Stimulated activated CD4-positive, alpha-beta T cell treated with anti-CD3 and anti-CD28 coated beads, Interleukin-12 subunit alpha, Interleukin-12 subunit beta, amount 100 ng/mL, for 4 hours (primary cell): ENCODE measurements at places on chromosomes 3 and 15.

DNA sequence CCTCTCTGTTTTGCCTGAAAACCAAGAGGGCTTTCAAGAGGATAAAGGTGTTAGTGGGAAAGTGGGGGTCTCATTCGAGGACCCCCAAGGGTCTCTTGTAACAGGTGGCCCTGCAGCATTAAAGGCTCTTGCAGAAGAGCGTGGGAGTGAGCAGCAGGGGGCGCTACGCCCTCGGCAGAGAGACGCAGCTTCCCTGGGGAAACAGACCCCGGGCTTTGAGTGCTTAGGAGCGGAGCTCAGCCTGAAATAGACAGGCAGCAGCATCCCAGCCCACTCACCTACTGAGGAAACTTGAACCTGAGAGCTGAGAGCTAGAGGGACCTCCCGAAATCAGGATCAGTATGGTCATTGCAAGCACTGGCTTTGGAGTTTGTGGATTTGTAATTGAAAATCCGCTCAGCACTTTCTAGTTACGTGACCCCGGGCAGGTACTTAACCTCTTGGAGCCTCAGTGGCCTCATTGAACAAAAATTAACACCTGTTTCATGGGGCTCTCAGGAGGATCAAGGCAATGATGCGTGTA is 25.7 kb downstream of the RPLP1 start:
- DNase-seq, result peak; percentile 55

- no peak for DNase-seq
Observed at GRCh38 chr3:61616586-61616985, 55.2 kb downstream of the PTPRG start.

DNA sequence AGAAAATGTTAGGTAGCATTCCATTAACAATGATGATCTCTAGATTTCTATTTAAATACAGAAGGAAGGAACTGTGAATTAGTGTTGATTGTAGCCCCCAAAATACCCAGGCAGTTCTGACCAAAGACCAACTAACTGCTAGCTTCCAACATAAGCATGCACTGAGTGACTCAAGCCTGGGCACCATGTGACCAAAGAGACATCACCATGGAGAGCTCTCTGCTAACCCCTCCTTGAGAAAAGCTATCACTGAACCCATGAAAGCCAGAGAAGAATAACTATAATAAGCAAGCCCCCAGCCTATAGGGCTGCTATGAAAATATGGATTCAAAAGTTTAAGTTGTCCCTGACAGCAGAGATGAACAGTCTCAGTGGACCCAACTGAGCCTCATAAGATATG is 310.2 kb downstream of the ULK4 start:
- no peak for DNase-seq

DNA sequence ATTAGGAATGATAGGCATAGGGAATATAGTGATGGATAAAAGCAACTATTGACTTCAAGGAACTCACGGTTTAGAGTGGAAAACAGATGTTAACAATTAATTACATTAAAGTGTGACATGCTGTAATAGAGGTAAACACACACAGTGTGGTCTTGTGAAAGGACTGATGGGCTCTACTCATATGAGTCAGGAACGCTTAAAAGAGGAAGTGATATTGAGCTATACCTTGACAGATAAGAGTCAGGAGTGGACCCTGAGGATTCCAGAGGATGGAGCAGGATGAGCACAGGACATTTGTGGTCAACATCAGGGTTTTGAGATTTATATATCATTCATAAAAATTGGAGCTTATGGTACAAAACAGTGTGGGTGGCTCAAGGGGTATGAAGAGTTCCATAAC is 11.0 kb downstream of the EXOG start:
- DNase-seq, result no peak

DNA sequence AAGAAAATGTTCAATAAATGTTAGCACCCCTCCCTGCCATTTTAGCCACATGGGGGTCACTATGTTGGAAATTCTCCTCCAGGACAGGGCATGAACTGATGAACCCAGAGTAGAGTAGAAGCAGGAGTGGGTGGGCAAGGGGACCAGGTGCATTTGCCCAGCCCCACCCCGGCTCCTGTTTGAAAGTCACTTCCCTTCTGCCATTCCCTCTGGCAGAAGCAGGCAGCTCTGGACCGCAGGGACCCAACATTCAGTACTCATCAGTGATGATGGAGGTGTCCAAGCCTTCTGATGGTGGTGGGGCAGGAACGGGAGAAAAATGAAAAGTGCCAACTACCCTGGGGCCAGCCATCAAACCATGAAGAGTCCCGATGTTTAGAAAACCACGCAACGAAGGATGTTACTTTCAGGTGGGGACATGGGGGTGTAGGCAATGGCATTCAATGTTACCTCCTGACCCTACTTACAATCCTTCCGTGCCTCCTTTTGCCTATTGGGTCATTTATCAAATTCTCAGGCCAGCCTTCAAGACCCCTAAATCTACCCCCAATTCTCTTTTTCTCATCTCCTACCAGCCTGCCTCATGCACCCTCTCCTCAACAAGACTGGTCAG is 17.2 kb downstream of the UBAP1L start:
- DNase-seq, result no peak

DNA sequence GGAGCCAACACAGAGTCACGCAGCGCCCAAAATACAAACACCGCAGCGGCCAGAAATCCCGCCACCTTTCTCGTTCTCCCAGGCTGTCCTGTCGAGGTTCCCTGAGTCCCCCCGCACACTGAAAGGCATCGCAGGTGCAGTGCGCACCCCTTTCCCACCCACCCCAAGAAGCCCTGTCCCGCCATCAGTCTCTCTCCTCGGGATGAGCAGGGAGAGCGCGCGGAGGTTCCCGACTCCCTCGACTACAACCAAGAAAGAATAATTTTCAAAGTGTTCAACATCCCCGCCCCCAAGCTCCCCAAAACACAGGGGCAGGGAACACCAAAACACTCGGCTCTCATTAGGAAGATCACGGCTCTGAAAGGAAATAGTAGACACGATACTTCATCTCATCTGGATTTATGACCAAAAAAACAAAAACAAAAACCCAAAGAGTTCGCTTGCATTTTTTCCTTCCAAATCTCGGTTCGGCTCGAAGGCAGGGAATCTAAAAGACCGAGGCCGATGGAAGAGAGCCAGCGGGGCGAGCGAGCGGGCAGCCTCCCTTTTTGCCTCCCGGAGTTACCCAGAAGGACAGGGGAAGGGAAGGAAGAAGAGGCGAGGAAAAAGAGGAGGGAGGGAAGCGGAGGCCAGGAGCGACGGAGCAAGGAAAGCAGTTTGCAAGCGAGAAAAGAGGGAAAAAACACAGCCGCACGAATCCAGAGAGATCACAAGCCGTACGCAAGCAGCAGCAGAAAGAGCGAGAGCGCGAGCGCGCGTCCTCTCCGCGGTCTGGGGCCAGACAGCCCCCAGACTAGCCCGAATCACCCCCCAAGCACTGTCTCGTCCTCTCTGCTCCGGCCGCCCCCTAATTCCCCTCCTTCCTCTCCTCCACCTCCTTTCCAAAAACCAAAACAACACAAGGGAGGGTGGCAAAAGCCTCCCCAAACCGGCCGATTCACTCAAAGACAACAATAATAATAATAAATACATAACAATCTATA is 808 bp downstream of the BCL6 start:
- DNase-seq, result peak; percentile 40

DNA sequence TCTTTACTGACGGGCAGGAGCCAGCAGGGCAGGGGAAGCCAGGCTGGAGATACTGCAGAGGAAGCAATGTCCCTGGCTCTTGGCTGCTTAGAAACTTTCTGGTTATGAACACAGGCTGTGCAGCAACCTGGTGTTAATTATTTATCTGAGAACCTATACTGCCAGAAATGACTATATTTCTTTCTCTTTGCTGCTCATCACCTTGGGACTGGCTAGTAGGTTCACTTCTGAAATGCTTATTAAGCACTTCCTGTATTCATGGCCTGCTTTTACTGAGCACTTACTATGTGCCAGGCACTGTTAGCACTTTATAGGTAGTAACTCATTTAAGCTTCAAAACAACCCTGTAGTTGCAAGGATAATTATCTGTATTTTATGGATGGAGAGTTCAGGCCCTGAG is 57.6 kb downstream of the RAB11A start:
- DNase-seq, result no peak
